ENCODE measurements at places on chromosomes 12 and 14.
A peak's percentile ranks its signal among the peaks of the same experiment; 100 is the strongest.

GRCh38 chr12:51001799-51002198 is 24.4 kb downstream of the SLC11A2 start:
- no peak for DNase-seq

DNA sequence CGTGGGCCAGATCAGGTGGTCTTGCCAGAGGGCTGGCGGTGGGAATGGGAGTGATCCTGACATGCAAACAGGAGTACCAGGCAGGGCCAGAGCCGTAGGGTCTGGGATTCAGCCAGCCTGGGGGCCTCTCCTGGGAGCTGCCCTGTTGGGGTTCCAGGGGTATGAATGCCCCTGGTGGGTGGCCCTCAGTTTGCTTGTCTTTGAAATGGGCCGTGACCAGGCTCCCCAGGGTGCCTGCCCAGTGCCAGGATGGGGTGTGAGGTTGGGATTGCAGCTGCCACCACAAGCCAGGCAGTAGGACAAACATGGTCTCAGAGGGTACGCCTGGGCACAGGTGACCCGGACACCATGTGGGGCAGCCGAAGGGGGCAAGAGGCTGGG is 168.8 kb downstream of the KIF26A start:
- DNase-seq: no peak

GRCh38 chr14:100790502-100791347 is 35.2 kb upstream of the MEG3 start:
- no peak for DNase-seq

DNA sequence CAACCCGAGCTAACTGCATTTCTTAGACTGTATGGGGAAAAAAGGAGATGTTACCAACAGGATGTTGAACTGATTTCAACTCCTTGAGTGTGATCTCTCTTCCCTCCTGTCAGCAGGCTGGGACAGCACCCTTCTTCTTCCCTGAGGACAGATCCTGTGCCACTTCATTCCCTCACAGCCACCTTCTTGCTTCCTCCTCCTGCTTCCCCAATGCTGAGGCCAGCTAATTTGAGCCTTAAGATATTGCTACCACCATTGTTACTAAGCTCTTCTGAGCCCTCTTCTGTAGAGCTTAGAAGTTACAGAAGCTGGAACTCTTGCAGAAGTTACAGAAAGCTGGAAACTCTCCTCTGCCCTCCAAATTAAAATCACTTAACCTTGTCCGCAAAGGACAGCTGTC is 88.8 kb downstream of the SPTSSA start:
- DNase-seq: no peak

GRCh38 chr12:26854031-26854390 is 21.0 kb upstream of the ITPR2 start:
- no peak for DNase-seq

DNA sequence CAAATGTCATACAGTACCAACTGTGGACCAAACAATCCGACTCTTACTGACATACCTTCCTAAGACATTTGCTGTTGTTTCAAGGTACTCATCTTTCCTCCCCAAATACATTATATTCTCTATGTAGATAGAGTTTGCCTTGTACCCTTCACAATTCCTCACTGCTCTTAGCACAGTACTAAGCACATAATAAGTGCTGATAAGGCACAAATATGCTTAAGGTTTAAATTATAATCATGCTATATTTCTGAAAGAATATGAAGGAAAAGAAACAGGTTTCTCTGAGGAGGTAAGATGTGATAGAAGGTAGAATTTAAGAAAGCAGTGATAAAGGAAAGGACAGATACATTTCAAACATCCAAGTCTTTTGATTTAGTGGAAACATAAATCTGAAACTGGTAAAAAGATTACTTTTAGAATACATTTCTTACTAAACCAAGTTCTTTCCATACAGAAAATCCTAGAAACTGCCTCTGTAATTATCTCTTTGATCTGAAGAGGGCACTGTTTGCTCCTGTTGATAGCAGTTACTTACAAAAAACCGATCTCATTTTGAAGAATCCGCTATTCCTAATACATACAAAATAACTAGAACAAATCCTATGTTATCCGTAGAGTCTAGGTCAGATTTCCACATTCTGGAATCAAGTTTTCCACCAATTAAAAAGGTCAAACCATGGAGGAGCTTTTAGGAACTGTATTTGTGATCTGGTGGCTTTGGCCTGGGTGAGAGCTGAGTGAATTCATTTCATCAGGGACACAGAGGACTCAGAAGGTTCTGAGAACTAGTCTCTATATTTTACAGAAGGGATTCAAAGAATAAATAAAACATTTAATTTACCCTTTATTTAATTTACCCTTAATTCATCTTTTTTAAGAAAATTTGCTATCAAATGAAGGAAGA is 311.9 kb downstream of the DAD1 start:
- no peak for DNase-seq

GRCh38 chr12:109729371-109729781 is 15.8 kb downstream of the FAM222A start:
- DNase-seq: no peak

DNA sequence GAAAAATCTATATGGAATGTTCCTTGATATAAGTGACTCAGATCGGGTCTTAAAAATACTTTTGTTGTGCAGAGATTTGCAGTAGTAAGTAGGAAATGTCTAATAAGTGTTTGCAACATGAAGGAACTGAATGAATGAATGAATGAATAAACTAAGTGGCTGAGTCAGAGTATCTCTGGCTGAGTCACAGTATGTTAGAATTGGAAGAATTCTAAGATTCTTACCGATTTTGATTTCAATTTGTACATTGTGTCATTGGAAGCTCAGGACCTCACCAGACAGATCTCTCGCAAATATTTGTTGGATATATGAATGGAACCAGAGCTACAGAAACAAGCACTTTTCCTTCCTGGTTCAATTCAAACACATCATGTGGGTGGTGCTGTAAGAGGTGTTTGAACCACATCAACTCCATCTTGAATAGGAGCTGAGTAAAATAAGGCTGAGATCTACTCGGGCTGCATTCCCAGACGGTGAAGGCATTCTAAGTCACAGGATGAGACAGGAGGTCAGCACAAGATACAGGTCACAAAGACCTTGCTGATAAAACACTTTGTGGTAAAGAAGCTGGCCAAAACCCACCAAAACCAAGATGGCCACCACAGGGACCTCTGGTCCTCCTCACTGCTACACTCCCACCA is 123.9 kb upstream of the FOXN3 start:
- DNase-seq: no peak

GRCh38 chr12:110555577-110556406 is 27.3 kb downstream of the PPTC7 start:
- DNase-seq: no peak

- no peak for DNase-seq
These were observed 150.4 kb downstream of the PHETA1 start for GRCh38 chr12:111218499-111218898.

DNA sequence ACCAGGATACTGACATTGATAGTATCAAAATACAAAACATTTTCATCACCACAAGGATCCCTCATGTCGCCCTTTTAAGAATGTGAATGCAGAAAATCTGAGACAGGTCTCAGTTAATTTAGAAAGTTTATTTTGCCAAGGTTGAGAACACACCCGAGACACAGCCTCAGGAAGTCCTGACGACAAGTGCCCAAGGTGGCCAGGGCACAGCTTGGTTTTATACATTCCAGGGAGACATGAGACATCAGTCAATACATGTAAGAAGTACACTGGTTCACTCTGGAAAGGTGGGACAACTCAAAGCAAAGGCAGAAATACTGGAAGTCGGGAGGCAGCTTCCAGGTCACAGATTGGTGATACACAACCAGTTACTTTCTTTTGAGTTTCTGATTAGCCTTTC is 235.2 kb upstream of the KRR1 start:
- DNase-seq: no peak

GRCh38 chr12:97923546-97923945 is 460.9 kb downstream of the RMST start:
- no peak for DNase-seq

- no peak for DNase-seq
These were observed 11.1 kb upstream of the PTGES3 start for GRCh38 chr12:56699020-56699661.

DNA sequence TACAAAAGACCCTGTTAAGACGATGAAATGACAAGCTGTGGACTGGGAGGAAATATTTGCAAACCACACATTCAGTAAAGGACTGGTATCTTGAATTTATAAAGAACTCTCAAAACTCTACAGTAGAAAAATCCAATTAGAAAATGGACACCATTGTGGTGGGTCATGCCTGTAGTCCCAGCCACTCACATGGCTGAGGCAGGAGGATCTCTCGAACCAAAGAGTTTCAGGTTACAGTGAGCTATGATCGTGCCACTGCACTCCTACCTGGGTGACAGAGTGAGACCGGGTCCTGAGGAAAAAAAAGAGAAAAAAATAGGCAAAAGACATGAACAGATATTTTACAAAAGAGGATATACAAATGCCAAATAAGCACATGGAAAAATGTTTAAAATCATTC is 41.9 kb downstream of the TTC6 start:
- no peak for DNase-seq

DNA sequence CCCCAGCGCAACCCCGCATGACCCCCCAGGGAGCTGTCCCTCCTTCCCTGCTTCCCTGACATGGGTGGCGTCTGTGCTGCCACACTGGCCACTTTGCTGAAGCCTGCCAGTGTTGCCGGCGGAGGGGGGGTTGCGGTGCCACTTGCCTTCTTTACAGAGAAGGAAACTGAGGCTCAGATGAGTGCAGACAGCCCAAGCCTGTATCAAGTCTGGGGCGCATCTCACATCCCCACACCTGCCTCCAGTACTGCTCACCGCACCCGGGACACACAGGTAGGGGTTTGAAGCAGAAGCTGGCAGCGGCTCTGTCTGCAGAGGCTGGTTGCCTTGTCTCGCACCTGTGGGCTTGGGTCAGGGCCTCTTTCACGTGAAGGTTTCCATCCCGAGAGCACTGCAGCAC is 104.7 kb upstream of the RTL1 start:
- no peak for DNase-seq

GRCh38 chr12:19546611-19547162 is 107.4 kb downstream of the AEBP2 start:
- DNase-seq: no peak

GRCh38 chr14:55731311-55731872 is 151.4 kb downstream of the KTN1 start:
- no peak for DNase-seq

DNA sequence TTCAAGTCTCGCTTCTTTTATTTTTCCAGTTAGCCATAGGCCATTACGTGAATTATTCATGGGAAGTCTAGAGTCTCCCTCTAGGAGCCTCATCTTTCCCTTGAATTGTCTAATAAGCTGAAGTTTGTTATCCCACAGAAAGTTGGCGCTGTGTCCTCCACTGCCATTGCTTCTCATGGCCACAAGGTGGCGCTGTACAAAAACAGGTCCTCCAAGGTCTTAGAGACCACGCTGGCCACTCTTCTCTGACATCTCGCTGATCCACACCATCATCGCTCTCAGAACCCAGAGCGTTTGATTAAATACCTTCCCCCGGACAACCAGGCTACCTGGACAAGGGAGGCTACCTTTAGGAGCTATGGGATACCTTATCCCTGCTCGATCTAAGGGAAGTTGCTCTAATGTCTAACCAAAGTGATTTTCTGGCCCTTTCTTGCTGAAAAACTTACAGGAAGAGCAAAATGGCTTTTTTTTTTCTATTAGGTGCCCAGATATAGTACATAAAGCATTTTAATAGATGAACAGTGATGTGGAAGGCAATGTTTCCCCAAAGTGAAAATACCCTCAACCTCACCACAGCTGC is 110.0 kb downstream of the CCDC60 start:
- DNase-seq: peak; percentile 2

DNA sequence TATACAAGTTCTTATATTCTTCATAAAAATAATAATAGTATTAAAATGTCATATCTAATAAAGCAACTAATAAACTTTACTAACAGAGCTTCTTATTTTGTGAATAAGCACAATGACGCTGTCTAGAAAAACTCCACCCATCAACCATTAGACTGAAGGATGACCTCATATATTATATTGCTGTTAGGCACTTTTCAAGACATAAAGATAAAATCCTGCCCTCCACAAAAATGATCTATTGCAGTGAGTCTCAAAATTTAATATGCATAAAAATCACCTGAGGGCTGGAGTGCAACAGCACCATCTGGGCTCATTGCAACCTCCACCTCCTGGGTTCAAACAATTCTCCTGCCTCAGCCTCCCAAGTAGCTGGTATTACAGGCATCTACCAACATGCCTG is 20.1 kb downstream of the TM7SF3 start:
- DNase-seq: no peak

- DNase-seq: no peak
These were observed 11.5 kb upstream of the LGMN start for GRCh38 chr14:92759679-92760523.

GRCh38 chr14:71089971-71090370 is 182.7 kb downstream of the PCNX1 start:
- no peak for DNase-seq

DNA sequence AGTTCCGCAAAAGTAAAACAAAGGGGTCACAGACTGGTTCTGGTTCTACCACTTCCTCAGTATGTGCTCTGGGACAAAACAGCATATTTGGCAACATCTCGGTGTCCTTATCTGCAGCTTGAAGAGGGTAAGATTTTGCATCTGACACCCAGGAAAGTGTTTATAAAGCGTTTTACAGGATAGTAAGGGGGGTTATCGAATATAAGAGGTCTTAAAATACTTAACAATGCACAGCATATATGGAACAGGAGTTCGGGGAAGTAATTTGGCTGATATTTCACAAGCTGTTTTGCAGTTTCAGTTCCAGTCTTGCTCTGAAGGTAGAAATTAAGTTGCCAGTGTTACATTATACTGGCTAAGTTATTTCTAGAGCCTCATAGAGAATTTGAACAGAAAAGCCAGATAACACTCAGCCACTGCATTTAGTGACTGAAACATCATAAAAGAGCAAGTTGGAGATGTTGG is 904 bp upstream of the MAP4K5 start:
- no peak for DNase-seq

GRCh38 chr12:59928416-59928815 is 332.6 kb downstream of the SLC16A7 start:
- no peak for DNase-seq

GRCh38 chr12:47707905-47708543 is 2.2 kb upstream of the RPAP3 start:
- no peak for DNase-seq

GRCh38 chr14:64602826-64603225 is 53.1 kb downstream of the PPP1R36 start:
- DNase-seq: no peak
